ENCODE measurements at places on chromosomes 7 and 10.
A peak's percentile ranks its signal among the peaks of the same experiment; 100 is the strongest.

DNA sequence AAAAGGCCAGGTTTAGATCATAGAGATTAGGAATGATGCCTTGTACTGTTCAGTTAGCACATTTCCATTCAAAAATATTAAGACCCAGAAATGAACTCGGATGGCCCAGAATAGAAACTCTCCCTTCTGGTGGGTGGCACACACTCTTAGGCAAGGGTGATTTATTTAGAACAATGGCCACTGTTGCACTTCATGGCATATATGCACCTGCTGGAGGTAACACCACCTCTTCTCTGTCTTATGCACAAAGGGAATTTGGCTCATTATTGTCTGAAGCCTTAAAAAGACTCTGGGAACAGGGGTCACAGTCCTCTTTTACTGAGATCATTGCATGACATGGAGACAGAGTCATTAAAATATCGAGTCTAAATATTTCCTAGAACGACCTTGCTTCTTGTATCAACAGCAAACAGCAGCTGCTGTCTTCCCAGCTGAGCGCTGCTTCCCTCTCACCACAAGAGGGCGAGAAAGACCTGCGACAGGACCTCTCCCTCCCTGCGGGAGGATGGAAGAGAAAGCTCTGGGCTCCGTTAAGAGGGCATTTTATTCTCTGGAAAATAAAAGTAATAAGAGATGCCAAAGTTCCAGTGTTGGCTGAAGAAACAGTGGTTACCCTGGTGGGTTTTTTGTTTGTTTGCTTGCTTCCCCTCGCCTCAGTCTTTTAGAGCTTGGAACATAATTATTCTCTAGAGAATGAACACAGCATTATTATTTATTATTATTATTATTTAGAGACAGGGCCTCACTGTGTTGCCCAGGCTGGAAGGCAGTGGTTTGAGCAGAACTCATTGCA is 13.5 kb upstream of the BAMBI start:
- peak; percentile 63 for DNase-seq

GRCh38 chr10:95513941-95514392 is 47.2 kb downstream of the SORBS1 start:
- no peak for DNase-seq

DNA sequence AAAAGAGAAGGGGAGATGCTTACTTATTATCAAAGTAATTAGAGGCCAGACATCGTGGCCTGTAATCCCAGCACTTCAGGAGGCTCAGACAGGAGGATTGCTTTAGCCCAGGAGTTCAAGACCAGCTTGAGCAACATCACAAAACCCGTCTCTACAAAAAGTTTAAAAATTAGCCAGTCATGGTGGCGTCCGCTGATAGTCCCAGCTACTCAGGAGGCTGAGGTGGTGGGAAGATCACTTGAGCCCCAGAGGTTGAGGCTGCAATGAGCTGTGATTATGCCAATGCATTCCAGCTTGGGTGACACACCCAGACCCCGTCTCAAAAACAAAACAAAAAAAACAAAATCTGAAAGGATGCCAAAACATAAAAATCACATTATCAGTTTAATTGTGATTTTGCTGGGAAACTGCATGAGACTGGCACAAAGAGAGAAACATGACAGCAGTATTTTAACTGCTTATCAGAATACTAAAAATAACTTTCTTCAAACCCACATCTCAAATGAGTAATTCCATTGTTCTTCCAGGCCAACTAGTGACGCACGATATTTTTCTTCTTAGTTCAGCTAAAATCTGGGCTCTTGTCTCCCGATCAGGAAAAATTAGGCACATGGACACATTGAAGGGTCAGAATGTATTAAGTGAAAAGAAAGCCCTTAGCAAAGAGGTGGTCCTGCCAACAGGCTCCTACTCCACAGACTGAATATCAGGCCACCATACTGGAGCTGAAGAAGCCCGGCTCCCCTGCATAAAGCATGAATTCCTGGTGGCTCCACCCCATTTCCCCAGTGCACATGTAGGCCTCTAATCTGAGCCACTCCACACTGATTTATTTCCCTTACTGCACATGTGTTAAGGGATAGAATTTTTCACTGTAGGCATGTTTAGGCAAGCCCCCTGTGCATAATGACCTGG is 9.6 kb upstream of the CCM2 start:
- DNase-seq = no peak

DNA sequence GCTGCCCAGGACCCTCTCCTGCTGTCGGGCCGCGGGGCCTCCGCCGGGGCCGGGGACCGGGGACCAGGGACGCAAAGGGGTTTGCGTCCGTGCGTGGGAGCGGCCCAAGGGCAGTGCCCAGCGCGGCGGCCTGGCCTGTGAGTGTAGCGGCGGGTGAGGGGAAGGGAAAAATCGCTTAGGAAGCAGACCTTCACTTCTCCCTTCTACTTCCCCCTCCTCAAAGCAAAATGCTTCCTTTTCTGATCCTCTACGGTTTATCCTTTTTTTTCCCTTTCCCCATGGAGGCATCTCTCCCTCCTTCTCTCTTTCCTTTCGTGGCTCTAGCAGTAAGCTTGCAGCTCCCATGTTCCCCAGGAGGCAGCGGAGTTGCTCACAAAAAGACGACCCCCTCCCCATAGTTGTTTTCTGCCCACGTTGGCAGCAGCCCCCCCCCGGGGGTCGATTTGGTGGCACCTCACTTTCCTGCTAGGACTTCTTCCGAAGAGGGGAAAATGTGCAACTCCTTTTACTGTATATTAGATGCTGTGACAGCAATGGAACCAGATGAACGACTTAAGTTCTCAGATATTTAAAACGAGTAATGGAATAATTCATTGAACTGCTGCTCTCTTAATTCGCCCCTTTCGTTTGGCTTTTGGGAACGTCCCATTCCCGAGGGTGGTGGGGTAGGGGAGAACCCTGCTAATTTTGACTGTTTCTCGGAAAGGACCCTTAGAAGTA is 724 bp downstream of the CAPZA2 start:
- DNase-seq = peak; percentile 27

DNA sequence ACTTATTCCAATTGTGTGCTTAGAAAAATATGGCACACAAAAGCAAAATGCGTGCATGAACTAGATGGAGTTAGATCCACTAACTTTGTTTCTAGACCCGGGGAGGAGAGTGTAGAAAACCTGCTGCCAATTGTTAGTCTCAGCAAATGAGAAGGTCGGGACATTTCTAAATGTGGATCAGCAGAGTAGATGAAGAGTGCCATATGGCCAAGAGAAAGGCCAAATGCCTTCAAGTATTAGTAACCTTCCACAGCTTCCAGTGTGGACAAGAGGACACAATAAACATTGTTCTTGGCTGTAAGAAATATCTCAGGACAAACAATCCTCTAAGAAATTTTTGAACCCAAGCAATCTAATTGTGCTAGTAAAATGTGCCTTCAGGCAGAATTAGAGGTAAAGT is 690.3 kb downstream of the REEP3 start:
- no peak for DNase-seq

GRCh38 chr7:80220022-80220634 is 85.5 kb downstream of the GNAI1 start:
- no peak for DNase-seq

DNA sequence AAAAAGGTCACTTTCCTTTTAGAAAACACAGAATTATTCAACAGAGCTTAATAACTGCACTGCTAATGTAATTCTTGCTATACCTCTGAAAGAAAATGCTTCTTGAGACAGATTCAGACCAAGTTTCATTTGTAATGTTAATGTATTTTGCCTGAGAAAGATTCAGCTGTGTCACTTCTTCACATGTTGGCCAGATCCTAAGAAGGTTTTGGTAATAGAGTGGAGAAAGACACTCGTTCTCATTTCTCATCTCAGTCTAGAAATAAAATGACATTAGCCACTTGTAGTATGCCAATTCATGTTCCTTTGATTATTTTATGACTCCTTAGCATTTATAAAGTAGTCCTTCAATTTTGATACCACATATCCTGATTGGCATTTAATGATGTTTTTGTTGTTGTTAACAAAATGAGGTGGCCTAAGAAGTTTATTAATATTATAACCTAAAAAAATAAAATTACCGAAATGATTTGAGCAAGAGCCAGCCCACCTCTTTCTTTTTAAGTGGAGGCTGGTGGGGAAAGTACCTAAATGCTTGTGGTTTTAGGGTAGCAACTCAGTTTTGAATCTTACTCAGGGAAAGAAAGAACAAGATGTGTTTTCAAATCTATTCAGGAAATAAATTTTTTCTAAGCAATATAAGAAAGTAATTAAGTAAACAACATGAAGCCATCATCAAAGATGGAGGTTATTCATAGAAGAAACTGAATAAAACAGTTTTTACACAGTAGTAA is 16.4 kb upstream of the ELAPOR2 start:
- DNase-seq = no peak

GRCh38 chr10:24723386-24723787 is 300 bp downstream of the ARHGAP21 start:
- DNase-seq = peak; percentile 11

- DNase-seq = no peak
Measured at GRCh38 chr7:116837586-116837985, 24.8 kb upstream of the CAPZA2 start.

- no peak for DNase-seq
Measured at GRCh38 chr10:12165999-12166775, 29.5 kb downstream of the NUDT5 start.

- DNase-seq = no peak
Measured at GRCh38 chr7:101362334-101363195, at the start of gene COL26A1. Gene COL26A1 (plus strand): TSS chr7:101362875. CDS start chr7:101363033, 158 bp downstream.

GRCh38 chr7:40805361-40805760 is 670.6 kb downstream of the SUGCT start:
- no peak for DNase-seq

- no peak for DNase-seq
Measured at GRCh38 chr7:114806590-114807162, 115.2 kb upstream of the MDFIC start.

DNA sequence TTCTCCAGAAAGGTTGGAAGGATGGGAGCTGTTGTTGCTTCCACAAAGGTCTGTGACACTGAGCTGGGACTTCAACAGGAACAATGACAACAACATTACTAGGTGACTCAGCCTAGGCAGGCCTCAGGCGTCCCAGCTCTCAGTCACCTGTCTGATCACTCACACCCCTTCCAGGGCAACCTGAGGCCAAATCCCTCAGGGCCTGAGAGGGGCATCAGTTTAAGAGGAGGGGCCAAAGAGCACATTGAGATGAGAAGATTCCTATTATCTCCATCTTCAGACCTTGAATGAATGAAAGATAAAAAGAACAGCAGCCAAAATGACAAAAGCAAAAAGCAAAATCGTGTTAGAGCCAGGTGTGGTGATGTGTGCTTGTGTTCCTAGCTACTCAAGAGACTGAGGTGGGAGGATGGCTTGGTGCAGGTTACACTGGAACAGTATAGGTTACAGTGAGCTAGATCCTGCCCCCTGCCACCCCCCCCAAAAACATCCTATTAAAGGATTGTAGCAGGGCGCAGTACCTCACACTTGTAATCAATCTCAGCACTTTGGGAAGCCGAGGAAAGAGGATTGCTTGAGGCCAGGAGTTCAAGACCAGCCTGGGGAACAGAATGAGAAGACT is at the start of gene ATG9B:
Gene ATG9B, minus strand, starts transcription at position 60 of the 622 bp plus-strand sequence. CDS start 71 bp downstream, outside the sequence.
- DNase-seq = no peak

- DNase-seq = peak; percentile 67
Measured at GRCh38 chr10:32256613-32257437, 90.1 kb downstream of the EPC1 start.

DNA sequence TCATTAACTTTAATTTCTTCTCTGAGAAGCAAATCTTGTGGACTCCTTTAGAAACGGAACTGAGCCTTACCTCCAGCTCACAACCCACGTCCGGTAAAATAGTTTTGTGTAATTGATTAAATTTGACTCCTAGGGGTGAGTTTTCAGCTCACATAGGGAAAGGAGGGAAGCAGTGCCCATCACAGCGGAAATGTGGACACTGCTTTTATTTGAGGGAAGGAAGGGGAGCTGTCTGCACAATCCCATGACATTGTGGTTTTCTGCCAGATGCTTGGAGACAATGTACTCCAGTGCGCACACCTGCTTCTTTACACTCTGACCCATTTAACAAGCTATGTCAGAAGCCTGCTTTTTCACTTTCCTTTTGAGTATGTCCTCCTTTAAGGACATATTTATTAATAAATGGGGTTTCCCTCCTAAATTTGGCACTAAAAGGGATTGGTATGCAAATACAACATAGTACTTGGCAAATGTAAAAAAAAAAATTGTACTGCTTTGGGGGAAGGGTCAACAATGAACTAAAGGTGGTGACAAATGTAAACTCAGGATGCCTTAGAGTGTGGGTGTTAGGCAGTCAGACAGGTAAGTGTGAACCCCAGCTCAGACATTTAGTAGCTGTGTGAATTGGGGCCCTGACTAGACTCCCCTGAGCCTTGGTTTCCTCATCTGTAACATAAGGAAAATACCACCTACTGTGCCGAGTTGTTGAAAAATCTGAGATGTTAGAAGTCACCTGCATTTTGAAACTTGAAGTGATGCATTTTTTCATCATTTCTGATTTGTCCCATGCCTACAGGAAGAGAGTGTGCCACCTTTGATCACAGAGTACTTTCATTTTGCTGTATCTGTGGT is 90.2 kb upstream of the KLF6 start:
- peak; percentile 51 for DNase-seq

DNA sequence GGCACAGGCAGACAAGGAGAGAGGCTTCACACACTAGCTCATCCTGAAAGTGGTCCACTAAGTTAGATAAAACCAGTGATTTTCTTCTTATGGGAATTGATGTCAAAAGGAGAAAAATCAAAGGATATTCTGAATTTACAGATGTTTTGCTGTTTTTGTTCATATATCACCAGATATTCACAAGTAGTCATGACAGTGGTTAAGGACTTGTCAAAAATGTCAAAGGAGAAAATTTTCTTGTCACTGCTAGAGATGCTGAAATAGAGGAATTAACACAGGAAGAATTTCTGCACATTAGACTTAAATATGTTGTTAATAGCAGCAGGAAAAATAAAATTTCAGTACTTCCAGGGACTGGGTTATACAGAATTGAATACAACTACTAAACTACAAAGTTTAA is 78.3 kb downstream of the PRTFDC1 start:
- no peak for DNase-seq

DNA sequence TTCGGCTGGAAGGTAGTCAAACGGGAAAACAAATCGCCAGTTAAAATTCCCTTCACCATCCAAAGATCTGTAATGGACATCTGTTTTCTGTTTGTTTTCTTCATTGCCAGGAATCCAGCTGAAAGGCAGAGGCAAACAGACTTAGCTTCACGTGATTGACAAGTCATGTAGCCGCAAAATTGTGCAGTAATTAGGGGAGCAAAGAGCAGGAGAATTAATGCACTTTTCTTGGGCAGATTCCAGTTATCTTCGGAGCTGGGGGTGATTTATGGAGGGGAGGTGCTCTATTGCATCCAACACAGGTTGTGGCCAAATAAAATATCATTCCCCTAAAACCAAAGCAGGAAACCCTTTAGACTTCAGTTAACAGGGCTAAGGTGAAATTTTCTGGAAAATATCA is 162.2 kb downstream of the MYOF start:
- DNase-seq = no peak

GRCh38 chr7:139594911-139595476 is 71.5 kb downstream of the CLEC2L start:
- no peak for DNase-seq

GRCh38 chr7:64775289-64775688 is 18.9 kb upstream of the ZNF138 start:
- no peak for DNase-seq

GRCh38 chr7:36245684-36246299 is 92.7 kb downstream of the EEPD1 start:
- DNase-seq = no peak

- no peak for DNase-seq
Measured at GRCh38 chr7:158809596-158809995, 19.7 kb downstream of the ESYT2 start.
